ENCODE measurements at places on chromosomes 16 and 17.
A peak's percentile ranks its signal among the peaks of the same experiment; 100 is the strongest.

DNA sequence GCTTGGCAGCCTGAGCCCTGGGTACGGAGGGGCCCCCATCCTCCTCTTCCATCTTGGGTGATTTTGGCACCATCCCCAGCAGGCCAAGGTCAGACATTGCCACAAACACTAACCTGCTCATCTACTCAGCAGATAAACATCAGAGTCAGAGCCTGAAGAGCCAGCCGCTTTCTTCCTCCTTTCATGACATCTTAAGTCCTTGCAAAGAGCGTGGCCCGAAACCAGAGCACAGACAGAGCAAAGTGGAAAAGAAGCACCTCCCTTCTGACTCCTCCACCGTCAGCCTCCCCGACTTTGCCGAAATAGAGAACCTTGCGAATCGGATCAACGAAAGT is 60.4 kb upstream of the RPH3AL start:
- no peak for DNase-seq

DNA sequence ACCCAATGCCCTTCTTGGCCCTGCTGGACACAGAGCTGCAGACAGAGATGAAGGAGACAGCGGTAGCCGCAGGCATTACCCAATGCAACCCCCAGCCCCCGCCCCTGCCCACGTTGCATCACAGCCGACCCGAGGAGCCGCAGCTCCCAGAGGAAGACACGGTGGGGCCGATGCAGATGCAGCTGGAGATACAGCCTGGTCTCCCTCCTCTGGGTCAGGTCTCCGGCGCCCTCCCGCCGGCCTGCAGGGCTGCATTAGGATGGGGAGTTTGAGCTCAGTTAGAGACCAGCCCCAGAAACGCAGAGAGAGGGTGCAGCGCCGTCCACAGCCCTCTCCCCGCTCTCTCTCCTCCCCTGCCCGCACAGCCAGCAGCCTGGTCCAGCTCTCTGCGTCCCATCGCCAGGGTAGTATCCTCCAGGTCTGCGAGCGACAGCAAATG is 19.4 kb upstream of the UBE2I start:
- DNase-seq: no peak

GRCh38 chr17:6554871-6555330 is 1.5 kb downstream of the PITPNM3 start:
- DNase-seq: no peak

GRCh38 chr16:67084345-67085028 is 25.3 kb upstream of the PHAF1 start:
- DNase-seq: peak; percentile 20

GRCh38 chr17:57257195-57257894 is 1.0 kb downstream of the MSI2 start:
- DNase-seq: no peak

DNA sequence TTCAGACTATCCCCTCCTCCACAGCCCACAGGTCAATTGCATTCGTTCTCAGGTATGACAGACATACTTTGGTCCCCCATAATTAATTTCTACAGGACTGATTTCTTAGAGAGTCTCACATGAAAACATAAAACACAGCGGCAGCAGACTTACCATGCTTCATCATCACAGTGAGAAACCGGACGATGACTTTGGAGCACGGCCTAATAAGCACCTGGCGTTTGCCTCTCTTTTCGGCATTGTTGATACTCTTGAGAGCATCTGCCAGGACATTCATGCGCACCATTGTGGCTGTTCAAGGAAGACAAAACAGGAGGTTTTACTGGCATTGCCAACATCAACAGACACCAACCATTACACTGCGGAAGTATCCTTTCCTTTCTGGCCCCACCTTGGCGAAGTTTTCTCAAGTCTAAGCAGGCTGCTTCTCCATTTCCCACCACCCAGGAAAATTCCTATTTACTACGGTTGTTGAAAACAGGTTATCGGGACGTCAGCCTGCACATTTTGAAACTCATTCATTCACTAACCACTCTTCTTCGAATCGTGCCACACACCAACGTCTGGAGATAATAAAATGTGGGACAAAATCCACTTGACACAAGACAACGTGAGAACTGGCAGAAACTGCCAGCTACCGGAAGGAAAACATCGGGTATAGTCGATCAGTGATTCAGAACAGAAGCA is 1.2 kb downstream of the RPS15A start:
- no peak for DNase-seq

GRCh38 chr16:35711958-35712357 is 2252.5 kb downstream of the TP53TG3F start:
- no peak for DNase-seq

GRCh38 chr17:43820759-43821158 is 12.2 kb downstream of the MPP3 start:
- DNase-seq: no peak

DNA sequence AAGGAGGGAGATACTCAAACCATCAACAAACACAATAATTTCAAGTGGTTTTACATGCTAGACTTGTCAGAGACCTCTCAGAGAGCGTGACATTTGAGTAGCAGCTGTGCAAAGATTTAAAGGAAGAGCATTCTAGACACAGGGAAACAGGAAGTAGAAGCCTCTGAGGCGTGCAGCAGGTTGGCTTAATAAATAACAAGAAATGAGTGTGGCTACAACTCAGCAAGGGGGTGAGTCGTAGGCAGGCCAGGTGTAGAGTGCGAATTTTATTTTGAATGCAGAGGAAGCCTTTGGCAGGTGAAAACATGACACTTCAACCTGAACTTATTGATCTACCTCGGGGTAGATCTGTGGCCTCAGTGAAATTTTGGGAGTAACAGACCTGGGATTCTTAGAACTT is 73.2 kb upstream of the MRTFB start:
- no peak for DNase-seq

- DNase-seq: no peak
Observed at GRCh38 chr16:69334696-69335095, 4.3 kb upstream of the PDF start.

- peak; percentile 13 for DNase-seq
Observed at GRCh38 chr17:42135664-42136653, 13.4 kb downstream of the HSPB9 start.

DNA sequence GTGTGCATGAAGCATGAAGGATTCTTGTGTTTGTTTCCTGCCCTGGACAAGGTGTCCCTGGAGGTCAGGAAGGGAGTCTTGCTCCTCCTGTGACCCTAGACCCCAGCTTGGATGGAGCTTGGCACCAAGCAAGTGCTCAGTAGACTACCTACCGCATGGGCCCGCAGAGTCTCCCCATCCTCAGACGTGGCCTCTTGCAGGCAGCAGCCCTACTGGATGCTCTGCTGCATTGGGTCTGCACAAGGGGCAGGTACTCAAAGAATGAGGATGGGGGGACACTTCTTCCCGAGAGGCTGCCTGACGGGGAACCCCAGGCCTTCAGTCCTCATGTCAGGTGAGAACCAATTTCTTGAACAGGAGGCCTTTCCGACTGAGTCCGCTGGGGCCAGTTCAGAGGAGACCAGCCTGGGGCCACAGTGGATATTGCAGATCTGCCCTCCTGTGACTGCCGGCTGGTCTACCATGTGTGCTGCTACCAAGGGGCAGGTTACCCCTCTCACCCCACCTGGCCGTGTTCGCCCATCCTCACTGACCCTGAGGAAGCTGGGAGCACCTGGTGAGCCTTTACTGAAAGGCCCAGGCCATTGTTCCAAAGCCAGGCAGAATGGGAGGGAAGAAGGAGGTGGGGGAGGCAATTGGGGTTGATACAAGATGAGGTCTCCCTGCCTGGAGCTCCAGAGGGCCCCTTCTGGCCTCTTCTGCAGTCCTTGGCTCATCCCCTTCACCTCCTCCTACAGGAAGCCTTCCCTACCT is 206.3 kb downstream of the RAB11FIP4 start:
- DNase-seq: no peak

- no peak for DNase-seq
Observed at GRCh38 chr17:17866897-17867296, 30.1 kb upstream of the SREBF1 start.

DNA sequence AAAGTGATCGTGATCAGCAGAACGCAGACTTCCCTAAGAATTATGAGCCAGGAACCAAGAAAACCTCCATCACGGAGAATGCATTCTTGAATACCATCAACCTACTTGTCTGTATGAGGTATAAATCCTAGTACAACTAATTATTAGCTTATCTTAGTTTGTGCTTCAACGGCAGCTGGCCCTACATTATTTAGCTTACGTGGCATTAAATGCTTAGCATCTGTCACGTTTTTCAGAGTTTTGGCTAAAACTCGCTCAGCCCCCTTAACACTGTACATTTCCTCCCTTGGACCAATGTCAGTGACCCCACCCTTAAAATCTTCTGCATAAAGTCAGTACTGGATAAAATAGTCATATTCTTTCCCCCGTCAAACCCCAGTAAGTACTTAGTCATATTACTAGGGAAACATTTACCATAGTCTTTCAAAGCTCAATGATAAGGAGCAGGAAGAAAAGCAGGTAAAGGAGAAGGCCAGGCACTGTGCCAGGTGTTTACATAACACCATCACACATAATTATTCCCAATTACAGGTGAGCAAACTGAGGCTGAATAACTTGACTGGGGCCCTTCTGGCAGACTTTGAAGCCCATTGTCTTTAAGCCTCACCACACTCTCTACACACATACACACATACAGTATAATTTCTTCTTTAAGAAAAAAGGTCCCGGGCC is 16.6 kb upstream of the TXNDC11 start:
- DNase-seq: no peak

GRCh38 chr16:89006036-89006752 is 29.2 kb upstream of the CBFA2T3 start:
- DNase-seq: no peak

GRCh38 chr16:65965628-65966027 is 400.9 kb upstream of the CDH5 start:
- DNase-seq: no peak

GRCh38 chr17:51430591-51430990 is 170.2 kb downstream of the UTP18 start:
- DNase-seq: no peak

GRCh38 chr16:89575247-89576152 is at the start of gene CPNE7:
Gene CPNE7, plus strand, starts transcription at chr16:89575758. Its CDS starts 140 bp downstream, at chr16:89575898.
- DNase-seq: no peak

DNA sequence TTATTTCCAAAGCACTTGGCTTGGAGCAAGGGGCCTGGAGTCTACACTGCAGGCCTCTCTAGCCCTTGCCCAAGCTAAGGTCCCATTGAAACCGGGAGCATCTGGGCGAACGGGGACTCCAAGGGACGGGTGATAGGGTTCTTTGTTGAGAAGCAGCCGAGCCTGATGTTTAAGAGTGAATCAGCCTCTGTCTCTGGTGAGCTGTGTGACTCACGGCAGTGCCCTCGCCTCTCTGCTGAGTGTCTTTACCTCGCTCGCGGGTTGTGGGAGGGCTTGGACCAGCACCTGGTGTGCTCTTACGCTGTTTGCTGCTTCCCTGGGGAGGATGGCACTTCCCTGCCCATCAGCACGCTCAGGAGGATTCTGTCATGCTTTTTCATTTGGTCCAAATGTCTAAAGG is 1.3 kb downstream of the HGS start:
- DNase-seq: no peak

DNA sequence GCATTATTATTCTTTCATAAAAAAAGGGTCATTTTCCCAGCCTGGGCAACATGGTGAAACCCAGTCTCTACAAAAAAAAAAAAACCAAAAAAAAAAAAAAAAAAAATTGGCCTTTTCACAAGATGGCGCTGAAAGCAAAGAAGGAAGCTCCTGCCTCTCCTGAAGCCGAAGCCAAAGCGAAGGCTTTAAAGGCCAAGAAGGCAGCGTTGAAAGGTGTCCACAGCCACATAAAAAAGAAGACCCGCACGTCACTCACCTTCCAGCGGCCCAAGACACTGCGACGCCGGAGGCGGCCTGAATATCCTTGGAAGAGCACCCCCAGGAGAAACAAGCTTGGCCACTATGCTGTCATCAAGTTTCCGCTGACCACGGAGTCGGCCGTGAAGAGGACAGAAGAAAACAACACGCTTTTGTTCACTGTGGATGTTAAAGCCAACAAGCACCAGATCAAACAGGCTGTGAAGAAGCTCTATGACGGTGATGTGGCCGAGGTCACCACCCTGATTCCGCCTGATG is 4.9 kb upstream of the PGAP6 start:
- DNase-seq: no peak

DNA sequence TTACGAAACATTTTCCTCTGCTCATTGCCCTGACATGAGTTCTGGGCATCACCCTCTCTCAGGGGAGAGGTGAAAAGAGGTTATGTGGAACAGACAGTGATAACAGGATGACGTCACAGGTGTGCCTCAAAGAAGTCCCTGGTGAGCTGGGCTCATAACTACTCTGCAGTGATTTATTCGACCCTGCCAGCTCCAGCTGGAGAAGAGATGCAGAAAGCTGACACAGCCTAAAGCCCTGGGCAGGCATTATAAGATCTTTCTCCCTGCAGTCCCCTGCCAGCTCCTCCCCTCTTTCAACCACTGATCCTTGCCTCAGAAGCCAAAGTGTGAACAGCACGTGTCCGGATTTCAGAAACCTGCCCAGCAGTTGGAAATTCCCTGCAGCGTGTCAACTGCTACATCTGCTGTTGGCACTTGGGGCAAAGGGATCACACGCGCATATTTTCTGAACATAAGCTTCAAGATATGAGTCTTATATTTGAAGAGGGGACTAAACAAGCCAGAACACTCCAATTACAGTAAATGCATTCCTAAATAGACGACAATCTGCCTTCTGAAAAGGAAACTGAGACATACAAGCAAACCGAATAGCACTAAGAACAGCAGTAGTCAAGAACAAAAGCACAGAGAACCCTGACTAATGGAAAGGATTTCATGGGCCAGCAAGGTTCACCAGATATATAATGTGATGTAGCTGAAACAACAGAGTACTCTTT is 80.5 kb downstream of the SMG6 start:
- DNase-seq: no peak
